Right forelimb (tissue), 1 donor: ENCODE measurements at places on chromosomes 7 and 10.

DNA sequence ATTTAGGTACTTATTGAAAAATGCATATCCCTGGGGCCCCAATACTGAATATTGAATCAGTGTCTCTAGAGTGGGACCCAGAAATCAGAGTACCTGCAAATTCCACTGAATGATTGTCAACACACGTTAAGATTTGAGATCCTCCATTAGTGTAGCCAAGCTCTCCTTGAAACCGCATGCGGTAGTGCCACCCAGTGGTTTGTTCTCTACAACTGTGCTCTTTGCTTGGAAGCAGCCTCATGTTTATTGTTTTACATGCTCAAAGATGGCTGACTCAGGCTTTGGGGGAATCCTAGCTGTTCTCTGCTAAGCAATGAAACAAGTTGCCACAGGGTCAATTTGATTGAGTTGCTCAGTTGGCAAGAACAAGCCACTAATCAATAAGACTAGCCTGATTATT, 340.2 kb upstream of the CELF2 start:
- peak; percentile 61 for DNase-seq

DNA sequence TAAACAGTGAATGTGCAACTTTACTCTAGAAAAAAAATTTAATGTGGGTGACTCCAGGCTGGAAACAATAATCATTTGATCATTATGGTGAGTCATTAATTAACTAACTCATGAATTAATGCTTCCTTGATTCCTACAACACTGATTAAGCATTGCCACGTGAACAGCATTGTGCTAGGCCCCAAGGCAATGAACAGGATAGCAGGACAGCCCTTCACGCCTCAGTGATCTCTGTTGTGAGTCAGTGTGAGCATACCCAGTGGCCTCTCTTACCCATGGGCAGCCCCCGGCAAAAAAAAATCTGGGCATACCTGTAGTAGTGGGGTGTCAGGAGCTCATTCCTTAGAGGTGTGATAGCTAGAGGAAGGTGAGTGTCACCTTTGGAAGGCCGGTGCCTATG, 76.0 kb downstream of the DENND2A start:
- no peak for DNase-seq

DNA sequence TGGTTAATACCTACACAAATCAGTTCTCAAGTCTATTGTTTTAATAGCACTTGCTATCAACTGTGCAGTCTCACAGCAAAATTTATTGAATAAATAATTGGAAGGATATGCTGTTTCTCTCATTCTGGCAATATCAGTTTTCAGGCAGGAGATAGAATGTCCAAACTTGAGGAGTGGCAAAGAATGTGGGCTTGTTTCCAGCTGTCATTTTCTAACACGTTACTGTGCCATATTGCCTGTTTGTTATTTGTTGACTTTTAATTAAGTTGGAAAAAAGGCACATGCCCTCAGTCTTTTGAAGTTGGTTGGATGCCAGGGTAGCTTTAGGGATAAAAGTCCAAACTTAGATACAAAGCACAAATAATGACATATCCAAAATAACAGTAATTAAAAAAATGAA, 52.2 kb downstream of the MAGI2 start:
- DNase-seq: no peak

DNA sequence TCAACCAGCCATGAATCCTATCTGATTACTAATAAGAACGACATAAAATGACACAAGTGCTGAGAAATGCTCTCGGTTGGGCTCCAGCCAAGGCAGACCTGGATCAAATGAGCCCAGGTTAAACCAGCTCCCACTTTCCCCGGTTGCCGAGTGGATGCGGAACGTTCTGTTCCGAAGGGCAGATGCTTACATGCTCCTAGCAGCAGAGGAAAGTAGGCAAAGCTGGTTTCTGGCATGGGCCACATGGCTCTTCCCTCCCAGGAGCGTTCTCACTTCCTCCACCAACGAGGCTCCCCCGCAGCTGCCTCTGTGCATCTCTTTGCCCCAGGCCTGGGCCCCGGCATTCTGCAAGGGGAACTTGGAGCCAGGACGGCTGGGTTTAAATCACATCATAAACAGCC, 61.8 kb upstream of the SDK1 start:
- no peak for DNase-seq

- DNase-seq: no peak
These were observed 34.2 kb upstream of the ADRB1 start for GRCh38 chr10:114009281-114009996.

- DNase-seq: no peak
These were observed 154.9 kb upstream of the ITGB1 start for GRCh38 chr10:33112831-33113455.

- DNase-seq: peak; percentile 58
These were observed 660 bp downstream of the ANKRD16 start for GRCh38 chr10:5888843-5889623.

GRCh38 chr10:22557321-22557720, 157.1 kb downstream of the PIP4K2A start:
- DNase-seq: no peak

GRCh38 chr7:28503396-28503795, 91.1 kb downstream of the CREB5 start:
- DNase-seq: no peak

GRCh38 chr10:74234569-74234968, 83.5 kb downstream of the ADK start:
- no peak for DNase-seq

DNA sequence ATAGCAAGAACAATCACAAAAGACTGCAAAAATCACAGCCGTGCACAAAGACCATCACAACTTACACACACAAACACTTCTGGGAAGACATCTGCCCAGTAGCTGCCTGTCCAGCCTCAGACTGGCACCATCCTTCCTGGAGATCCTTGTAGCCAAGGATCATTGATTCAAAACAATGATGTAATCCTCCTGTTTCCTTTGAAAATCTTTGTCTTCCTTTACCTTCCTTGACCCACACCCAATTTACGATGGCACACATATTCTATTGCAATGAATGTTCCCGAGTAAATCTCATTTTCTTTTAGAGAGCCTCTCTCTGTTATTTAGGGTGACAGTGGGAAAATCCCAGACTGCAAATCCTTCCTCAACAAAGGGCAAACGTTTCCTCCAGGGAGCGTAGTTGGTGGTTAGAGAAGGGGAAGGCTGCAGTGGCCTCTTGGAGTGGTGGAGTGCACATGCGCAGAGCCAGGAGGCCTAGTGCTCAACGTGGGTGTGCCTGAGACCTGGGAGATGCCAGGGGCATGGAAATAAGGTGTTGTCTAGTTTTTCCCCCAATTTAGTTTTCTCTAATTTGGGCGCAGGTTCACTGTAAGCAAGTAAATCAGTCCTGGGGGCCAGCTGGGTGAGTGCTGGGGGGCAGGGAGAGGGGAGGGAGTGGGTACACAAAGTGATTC, 3.1 kb upstream of the INPP5A start:
- peak; percentile 29 for DNase-seq

DNA sequence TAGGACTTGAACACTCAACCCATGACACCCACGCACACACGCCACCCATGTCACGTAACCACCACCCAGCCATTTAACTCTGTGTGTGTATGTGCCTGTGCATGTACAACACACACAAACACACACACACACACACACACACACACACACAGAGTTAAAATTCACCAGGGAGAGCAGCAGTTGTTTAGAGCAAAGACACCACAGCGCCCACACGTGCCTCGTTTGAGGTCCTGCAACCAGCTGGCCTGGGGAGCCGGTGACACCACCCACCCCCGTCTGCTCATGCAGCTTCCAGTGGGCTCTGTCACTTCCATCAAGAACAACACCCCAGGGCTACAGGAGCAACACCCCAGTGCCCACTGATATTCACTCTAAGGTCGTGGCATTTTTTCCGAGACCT, 97.4 kb downstream of the ELFN1 start:
- no peak for DNase-seq

- DNase-seq: no peak
These were observed 39.7 kb upstream of the EPHB6 start for GRCh38 chr7:142815134-142815533.

DNA sequence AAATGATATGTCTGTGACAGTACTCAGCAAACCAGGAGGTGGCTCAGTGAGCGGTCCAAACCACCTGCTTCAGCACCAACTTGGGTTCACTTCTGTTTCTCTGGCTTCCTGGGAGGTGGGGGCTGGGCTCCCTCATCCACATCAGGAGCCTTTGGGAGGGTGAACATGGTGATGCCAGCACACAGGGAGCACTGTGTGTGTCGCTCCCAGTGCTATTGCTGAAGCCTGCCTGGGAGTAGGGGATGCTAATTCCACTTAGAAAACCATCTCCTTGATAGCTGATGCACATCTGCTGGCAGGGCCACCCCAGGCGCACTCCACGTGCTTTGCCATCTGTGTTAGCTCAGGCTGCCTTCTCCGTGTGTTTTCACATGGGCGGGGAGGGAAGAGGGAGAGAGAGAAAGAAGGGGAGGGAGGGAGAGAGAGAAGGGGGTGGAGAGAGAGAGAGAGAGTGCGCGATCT, 58.0 kb downstream of the RAMP3 start:
- no peak for DNase-seq

GRCh38 chr10:104308439-104308903, 29.8 kb downstream of the ITPRIP start:
- DNase-seq: no peak

DNA sequence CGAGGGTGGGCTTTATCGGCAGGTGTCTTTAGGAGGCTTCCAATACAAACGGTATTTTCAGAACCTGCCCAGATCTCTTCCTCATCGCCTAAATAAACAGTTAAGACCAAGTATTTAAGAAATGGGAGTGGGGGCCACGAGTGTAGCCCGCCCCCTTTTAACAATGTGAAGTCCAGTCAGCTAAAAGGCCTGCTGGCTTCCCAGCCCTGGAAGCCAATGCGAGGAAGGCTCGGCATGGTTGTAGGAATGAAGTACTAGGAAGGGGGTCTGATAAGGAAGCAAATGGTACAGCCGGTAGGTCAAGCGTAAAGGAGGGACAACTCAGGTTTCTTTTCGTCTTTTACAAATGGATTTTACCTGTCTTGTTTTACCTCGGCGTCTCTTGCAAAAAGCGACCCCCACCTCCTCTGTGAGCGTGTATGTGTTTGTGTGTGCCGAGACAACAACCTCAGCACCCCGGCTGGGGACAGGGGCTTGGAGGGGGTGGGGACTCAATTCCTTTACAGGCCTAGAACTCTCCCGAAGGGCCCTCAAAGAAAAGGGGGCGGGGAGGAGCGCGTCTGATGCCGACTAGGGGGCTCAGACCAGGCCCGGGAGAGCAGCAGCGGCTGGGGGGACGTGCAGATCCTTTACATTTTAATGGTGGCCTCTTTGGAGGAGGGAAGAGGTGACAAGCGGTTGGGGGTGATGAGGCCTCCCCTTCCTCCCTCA, 147.6 kb downstream of the GPR85 start:
- DNase-seq: peak; percentile 72

DNA sequence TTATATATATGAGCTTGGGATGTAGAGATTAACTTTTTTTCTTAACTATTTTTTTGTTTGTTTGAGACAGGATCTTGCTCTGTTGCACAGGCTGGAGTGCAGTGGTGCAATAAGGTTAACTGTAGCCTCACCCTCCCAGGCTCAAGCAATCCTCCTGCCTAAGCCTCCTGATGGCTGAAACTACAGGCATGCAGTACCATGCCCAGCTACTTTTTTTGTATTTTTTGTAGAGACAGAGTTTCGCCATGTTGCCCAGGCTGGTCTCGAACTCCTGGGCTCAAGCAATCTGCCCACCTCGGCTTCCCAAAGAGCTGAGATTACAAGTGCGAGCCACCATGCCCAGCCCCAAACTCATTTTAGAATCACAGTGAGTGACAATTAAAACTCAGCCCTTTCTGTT, 105.2 kb downstream of the CUBN start:
- DNase-seq: no peak

DNA sequence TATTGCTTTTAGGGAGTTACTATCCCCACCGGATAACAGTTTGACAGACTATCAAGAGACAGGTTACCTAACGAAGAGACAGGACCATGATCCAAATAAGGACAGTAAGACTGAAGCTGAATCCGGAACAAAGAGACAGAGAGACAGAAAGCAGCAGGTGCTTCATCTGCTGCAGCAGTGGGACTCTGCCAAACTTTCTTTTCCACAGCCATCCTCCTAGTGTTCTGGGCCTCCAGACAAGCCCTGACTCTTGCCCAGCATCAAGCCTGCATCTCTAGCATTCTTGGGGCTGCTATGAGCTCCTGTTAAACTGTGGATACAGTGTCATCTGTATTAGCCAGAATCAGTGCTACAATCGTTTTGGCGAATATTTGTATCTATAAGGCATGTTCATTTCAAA, 761.7 kb downstream of the GRID1 start:
- DNase-seq: no peak

- DNase-seq: no peak
These were observed 29.3 kb upstream of the TMEM229A start for GRCh38 chr7:124062171-124062570.

- DNase-seq: no peak
These were observed 121.3 kb downstream of the PRLHR start for GRCh38 chr10:118474111-118474510.

DNA sequence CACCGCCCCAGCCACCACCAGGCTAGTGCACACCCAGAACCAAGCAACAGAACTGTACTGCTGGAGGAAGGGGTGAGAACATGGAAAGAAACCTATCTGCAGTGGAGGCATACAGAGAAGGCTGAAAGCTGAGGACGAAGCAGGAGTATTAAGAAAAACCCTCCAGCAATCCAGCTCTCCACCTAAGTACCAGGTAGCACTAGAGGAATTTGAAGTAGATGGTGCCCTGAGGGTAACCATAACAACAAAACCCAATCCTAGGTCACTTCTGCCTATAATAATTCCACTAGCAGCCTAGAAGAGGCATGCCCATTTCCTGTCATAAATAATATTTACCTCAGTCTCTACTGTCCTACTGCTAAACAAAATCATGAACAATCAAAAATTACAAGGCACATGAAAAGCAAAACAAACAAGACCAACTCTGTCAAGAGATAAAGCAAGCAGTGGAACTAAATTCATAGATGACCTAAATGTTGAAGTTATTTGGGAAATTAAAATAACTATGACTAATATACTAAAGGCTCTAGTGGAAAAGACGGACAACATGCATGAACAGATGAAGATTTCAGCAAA, 51.1 kb downstream of the HYCC1 start:
- no peak for DNase-seq

DNA sequence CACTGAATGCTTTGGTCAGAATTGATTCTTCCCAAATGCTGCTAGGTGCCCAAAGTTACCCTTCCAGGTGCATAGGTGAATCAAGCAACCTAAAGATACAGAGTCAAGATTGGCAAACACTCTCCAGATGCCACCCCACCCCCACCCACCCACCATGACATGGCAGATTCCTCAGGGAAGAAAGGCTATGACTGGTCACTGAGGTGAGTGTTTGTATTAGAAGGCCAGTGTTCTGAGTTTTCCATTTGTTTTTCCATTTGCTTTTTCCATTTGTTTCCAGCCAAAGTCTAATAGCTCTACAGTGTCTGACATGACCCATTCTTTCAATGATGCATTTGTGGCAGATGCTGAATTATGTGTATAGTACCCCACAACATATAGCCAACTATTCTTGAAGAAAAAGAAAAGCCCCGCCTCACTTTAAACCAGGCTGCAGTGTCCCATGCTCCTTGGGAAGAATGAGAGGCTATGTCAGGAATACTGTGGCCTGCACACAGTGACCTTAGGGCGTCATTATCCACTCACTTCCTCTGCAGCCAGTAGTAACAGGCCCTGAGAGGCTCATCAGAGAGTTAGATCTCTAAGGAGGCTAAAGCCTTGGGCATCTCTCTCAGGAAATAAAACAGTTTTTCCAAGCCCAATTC, 16.1 kb upstream of the HIBADH start:
- no peak for DNase-seq

- no peak for DNase-seq
These were observed 813 bp upstream of the MTURN start for GRCh38 chr7:30133736-30134610.

GRCh38 chr10:42969147-42969546, 107.7 kb upstream of the RET start:
- no peak for DNase-seq

- DNase-seq: no peak
These were observed 17.5 kb downstream of the PLXNA4 start for GRCh38 chr7:132558815-132559214.
